ENCODE measurements at places on chromosomes 16 and 17. TPM values are rescaled to one million over a fixed set of nuclear protein-coding genes. Genes with fewer than 3 reads are reported as not detected.

SMPD3 gene
- total RNA-seq: 0.25 TPM

ABI3 gene
- total RNA-seq: 7.3 TPM

DPEP1 gene
- total RNA-seq: 0.32 TPM

MMP25 gene
- 0.06 TPM for total RNA-seq

MSI2 gene
- 13.0 TPM for total RNA-seq

KRTAP1-5 gene
- not detected for total RNA-seq

C17orf50 gene
- total RNA-seq: not detected

EVPLL gene
- total RNA-seq: not detected

ITGB3 gene
- 44.5 TPM for total RNA-seq

MYL4 gene
- total RNA-seq: 1.6 TPM

TBC1D3B gene
- 2.6 TPM for total RNA-seq
